ENCODE measurements at places on chromosomes 16 and 17.
A peak's percentile ranks its signal among the peaks of the same experiment; 100 is the strongest.

DNA sequence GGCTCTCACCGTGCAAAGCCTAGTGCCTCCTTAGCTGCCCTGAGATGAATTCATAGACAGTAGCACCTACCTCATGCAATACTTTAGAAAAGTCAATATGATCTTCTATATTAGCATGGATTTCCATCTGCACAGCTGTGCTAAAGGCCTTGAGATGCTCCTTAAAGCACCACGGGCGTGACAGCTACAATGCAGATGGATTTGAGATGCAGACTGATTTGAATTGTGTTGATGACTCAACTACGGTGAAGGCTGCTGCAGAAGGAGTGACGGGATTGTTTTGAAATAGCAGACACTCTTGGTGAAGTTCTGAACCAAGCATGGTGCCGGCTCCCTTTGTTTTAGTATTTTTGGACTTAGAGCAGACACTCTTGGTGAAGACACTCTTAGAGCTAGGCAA, 88.2 kb downstream of the SPECC1 start:
- no peak for DNase-seq

GRCh38 chr17:77242118-77242851, 101.5 kb downstream of the SEC14L1 start:
- no peak for DNase-seq

- DNase-seq, result peak; percentile 99
These were observed 79.7 kb upstream of the NOL11 start for GRCh38 chr17:67637901-67638641.

GRCh38 chr16:17369421-17370222, 101.1 kb downstream of the XYLT1 start:
- DNase-seq, result no peak

GRCh38 chr16:73355981-73356380, 308.1 kb upstream of the ZFHX3 start:
- no peak for DNase-seq

DNA sequence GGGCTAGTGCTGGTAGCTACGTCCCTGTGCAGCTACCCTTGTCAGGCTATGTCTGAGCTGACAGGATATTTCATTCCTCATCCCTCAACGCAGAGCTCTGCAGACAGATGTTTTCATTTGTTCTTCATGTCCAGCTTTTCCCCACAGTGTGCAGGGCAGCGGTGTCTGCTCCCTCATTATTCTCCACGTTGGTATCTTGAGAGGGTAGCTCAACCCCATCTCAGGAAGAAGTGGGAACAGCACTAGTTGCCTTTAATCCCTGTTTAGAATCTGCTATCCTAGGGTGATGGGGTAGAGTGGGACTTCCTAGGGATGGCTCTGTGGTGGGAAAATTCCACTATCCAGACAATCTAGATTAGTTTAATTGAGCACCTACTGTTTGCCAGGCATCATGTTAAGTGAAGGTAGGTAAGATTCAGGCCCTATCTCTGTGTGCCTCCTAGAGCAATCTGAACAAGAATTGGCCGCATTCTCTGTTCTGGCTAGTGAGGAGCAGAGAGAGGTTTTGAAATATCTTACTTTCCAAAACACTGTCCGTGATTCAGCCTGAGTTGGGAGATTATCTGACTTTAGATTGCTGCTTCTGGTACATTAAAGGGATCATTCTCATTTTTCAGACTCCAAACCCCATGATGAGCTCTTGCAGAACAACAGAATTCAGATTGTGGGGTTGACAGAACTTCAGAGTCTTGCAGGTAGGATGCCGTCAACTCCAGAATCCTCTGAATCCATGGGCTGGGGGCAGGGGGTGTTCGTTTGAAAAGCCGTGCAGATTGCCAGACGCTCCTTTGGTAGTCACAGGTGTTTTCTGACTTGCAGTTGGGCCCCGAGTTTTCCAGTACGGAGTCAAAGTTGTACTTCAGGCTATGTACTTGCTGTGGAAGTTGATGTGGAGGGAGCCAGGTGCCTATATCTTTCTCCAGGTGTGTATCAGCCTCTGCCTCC, 963 bp downstream of the ALG1 start:
- no peak for DNase-seq

DNA sequence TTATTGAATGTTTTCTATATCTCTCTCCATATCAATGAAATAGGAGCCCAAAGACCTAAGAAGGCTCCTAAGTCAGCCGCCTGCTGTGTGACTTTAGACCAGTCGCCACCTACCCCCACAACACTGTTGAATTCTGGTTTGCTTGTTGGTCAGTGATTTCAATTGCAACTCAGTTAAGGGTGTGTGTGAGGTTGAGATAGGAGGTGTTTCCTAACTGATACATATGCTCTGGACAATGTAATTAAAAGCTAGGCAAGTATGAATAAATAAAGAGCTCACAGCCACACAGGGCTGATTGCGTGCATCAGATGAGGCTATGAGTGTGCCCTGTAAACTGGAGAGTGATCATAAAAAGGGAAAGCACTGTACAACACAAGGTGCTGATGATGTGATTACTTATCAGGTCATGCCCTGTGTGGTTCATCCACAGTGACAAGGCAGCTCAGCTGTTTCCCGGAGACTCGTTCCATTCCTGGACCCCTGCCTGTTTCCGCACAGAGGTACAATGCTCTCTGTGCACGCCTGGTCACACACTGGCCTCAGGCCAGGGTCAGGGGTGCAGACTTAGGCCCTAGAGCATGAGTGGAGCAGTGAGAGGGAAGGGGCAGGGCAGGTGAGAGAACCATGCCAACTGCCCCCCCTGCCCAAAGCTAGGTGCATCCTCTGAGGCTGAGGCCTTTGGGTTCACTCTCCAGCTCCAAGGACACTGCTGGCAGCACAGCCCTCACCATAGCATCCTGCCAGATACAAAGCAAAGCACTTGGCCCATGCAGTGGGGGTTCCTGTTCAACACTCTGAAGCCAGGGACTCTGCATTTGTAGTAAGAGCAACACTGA, 3.3 kb upstream of the KRT35 start:
- DNase-seq, result no peak

GRCh38 chr16:88569614-88569984, 604 bp upstream of the ZC3H18 start:
- no peak for DNase-seq

GRCh38 chr16:14405611-14406537, 224.2 kb downstream of the PARN start:
- DNase-seq, result no peak

- DNase-seq, result no peak
These were observed 470 bp upstream of the GGT6 start for GRCh38 chr17:4560837-4561256.

- no peak for DNase-seq
These were observed 5.5 kb downstream of the WWP2 start for GRCh38 chr16:69767459-69768229.

GRCh38 chr17:64503821-64504768, 2.0 kb downstream of the DDX5 start:
- DNase-seq, result no peak

DNA sequence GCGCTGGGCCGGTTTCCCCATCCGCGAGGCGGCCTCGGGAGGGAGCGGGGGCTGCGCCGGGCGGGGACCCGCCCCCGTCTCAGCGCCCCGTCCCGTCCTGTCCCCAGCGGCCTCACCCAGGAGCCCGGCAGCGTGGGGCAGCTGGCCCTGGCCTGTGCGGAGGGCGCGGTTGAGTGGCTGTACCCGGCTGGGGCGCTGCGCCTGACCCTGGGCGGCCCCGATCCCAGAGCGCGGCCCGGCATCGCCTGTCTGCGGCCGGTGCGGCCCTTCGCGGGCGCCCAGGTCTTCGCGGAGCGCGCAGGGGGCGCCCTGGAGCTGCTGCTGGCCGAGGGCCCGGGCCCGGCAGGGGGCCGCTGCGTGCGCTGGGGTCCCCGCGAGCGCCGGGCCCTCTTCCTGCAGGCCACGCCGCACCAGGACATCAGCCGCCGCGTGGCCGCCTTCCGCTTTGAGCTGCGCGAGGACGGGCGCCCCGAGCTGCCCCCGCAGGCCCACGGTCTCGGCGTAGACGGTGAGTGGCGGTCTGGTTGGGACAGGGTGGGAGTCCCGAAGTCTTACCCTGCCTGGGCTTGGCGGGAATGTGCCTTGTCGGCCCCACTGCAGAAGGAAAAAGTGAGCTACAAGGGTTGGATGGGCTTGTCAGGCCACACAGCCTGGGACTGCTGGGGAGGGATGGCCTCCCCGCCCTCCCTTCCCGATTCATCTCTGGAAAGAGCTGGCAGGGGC, 720 bp downstream of the METRN start:
- DNase-seq, result no peak

DNA sequence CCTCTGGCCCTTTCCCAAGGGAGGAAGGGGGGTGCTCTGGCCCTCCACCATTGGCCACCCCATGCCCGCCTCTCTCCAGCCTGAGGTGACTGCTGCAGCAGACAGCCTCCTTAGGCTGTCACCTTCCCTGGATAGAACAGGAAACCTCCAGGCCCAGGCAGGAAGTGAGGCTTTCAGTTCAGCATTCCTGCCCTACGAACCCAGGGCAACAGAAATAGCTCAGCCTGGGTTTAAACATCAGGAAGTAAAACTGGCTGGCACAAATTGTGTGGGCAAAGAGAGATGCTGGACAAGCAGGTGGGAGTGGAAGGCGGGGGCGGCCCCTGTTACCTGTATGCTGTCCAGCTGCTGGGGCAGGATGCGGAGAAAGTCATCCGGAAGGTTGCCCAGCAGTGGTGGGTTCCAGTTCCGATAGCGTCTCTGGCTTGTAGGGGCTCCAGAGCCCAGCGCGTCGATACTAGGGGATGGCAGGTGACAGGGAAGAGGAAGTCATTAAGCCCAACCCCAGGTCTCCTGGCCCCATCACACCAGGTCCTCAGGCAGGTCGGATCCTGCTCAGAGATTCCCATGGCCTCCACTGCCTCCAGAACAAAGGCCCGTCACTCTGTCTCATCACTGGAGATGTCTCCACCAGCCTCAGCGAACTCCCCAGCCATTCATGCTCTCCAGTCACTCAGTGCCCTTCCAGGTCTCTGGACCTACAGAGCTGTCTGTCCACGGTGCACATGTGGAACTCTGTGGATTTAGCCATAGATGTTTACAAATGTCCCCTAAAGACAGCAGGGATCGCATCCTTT, 23.6 kb upstream of the MRPS23 start:
- no peak for DNase-seq

DNA sequence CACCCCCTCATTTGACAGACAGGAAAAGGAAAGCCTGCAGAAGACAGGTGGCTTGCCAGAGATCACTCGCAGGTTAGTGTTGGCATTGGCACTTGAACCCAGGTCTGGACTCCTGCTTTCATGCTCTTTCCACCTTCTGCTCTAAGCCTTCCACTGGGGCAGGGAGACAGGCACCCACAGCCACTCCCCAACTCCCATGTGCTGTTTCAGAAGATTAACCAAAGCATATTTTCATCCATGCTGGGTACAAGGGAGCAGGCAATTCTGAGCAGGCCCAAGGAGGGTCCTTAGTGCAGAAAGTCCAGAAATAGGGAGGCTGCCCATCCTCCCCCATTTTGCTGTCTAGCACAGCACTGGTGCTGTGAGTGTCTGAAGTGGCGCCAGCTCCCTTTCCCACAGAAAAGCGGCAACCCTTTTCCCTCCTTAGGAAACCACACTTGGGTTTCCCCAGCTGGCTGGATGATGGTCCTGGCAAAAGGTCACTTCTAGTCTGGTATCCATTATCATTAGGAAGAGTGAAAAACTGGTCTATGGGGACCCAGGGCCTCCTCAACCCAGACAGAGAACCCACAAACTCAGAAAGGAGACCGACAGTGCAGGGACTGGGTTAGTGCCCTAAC, 2.0 kb upstream of the CAVIN1 start:
- DNase-seq, result no peak

DNA sequence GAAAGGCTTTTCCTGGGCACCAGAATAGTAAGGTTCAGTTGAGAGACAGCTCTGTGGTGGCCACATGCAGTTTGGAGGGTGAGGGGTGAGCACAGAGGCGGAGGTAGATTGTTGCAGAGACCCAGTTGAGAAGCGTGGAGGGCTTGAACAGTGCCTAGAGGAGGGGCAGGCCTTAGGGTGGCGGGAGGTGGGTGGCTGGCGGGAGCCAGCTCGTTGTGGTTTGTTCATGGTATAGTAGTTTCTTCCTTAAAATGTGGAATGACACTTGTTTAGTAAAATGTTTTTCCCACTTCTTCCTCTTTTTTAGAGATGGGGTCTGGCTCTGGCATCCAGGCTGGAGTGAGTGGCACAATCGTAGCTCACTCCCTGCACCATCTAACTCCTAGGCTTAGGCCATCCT, 14.2 kb downstream of the USP10 start:
- DNase-seq, result no peak

DNA sequence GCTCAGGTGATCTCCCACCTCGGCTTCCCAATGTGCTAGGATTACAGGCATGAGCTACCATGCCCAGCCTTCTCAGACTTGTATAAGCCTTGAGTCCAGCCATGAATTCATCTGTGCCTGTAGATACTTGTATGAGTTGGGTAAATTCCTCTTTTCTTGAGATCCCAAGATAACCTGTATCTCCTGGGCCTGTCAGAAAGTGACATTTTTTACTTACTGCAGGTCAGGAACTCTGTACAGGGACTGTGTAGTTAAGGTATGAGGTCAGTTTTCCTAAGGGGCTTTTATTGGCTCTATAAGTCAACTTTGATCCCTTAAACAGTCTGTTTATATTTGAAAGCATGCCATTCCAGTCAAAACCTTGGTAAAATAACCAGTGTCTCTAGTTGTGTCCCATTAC, 106.3 kb upstream of the HAS3 start:
- no peak for DNase-seq

GRCh38 chr16:87647431-87648185, 45.3 kb downstream of the JPH3 start:
- no peak for DNase-seq

- no peak for DNase-seq
These were observed 31.9 kb downstream of the TENT4B start for GRCh38 chr16:50185005-50185505.

DNA sequence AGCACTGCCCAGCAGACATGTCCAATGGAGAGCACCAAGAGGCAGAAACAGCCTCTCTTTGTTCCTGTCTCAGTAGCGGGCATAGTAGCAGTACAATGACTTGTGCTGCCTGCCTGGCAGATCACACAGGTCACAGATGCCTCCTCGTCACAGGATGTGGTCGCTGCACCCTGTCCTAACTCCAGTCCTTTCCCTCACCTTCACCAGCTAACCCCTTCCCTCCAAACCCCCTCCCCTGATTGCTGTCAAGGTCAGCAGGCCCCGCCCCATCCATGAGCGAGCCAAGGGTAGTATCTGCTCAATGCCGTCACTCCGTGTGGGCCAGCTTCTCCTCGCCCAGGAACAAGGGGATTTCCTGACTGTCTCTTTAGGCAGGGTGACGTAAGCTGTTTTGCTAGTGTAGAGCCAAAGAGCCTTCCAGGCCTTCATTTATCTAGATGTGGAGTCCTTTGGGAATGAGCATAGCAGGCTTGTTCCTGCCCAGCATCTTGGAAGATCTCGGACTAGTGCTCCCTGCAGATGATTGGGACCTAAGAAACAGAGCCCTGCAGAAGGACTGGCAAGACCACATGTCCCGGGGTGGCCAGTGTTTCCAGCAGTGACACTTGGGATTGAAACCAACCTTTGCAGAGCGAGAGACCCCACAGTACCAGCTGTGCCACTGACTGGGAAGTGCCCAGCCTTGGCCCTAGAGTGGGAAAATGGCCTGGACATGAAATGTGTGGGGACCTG, 75.9 kb upstream of the TNRC6C start:
- no peak for DNase-seq
